ENCODE measurements at places on chromosomes 1 and 21.

- DNase-seq: no peak
Measured at GRCh38 chr1:198848649-198849048, 209.8 kb downstream of the PTPRC start.

- DNase-seq: no peak
Measured at GRCh38 chr1:7450838-7451237, 320.3 kb upstream of the VAMP3 start.

DNA sequence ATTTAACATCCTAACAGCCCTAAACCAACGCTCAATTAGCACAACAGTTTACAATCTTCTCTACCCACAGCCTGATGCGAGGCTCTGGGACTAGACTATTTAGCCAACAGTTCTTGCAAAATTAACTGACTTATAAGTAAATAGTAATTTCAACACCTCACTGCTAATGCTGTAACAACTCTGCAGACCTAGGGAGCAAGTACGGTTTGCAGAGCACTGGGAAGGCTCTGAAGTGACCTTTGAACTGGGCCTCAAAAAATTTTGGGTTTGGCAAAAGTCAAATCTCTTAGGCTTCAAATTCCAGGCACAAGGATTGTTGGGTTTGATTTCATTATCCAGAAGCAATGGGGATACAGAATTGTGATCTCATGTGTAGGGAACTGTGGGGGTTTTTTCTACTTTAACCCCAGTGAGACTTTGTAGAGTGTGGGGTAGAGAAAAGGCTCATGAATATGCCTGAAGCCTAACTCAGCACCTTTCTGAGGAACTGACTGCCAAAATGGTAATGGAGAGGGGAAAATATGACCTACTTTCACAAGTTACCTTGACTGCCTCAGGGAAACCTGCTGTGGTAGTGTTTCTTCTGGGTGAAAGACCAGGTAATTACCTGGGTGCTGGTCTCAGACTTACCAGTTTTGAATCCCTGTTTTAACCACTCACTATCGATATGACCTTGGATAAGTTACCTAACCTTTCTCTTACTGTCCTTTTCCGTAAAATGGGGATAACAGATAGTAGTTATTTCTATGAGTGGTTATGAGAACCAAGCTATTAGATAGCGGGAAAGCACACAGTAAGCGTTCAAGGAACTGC is 889 bp upstream of the TXLNA start:
- no peak for DNase-seq

DNA sequence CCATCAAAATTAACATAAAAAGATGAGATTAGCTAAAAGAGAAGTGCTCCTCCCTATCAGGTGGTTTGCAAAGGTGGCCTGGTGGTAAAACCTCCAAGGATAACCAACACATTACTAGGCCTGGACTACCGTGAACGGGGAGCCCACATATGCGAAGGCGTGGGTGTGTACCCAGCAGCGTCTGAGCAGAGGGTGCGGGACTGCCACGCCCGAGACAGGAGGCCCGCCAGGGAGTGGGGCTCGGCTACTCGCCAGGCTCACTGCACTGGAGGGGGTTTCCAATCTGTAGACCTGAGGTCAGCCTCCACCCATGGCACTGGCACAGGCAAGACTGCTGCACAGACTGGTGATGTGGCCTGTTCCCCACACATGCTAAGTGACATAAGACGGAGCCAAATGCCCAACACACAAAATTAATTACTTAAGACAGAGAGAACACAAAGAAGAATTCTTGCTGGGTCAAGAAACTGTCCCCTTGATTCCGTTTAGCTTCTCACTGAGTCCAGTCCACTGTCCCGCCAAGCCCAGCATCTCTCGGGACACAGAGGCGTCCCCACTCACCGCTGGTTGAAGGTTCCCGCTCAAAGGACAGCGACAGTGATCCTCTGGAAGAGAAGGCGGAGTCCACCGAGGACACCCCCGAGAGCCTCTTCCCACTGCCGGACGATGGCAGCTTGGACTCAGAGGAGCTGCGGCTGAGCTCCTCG is 23.4 kb downstream of the RIPK4 start:
- DNase-seq: no peak

DNA sequence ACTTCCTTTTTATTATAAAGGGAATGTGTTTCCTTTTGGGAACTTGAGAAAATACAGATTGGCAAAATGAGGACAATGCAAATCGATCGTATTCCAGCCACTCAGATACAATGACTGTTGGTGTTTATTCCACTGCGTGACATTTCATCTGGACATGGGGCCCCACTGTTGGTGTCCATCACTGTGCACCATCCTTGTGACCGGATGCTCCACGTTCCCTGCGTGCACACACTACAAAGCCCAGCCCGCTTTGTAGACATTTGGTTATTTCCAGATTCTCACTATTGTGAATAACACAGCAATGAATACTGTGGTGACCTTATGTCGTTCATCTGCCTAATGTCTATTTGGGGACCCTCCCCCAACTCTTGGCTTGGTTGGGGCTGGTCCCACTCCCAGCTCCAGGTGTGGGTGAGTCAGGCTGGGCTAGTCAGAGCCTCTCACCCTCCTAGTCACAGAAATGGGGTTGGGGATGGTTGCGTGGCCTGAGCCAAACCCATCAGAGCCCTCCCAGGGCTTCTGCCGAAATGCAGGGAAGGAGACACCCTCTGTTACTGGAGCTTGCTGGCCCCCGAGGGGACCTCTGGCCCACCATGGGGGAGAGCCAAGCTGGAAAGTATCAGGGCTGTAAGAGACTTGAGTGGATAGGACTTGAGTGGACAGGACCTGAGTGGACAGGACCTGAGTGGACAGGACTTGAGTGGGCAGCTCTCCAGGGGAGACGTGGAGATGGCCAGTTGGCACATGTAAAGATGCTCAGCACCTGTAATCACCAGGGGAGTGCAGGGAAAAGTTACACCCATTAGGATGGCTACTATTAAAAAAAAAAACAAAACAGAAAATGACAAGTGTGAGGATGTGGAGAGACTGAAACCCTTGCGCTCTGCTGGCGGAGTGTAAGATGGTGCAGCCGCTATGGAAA is 57.1 kb upstream of the ADARB1 start:
- no peak for DNase-seq

DNA sequence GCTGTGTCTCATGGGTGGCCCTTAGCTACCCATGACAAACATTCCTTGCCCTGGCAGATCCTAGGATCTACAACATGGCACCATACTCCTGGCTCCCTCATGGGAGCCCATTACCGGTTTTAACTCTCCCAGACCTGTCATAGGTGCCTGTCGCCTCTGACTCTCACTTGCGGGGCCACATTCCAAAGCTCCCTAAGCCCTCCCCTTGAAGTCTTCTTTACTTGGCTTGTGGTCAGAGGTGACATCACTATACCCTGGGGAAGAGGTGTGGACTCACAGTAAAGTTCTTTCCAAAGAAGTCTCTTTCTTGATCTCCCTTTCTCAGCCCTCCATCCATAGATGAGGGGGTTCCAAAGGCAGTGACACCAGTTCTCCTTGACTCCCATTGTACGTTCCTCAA is 5.4 kb upstream of the SLAMF9 start:
- no peak for DNase-seq

GRCh38 chr1:40857737-40858136 is 4.4 kb downstream of the CITED4 start:
- no peak for DNase-seq

- no peak for DNase-seq
Measured at GRCh38 chr1:164926107-164926506, 367.1 kb downstream of the PBX1 start.

GRCh38 chr21:34311561-34312330 is 52.1 kb upstream of the KCNE2 start:
- no peak for DNase-seq

DNA sequence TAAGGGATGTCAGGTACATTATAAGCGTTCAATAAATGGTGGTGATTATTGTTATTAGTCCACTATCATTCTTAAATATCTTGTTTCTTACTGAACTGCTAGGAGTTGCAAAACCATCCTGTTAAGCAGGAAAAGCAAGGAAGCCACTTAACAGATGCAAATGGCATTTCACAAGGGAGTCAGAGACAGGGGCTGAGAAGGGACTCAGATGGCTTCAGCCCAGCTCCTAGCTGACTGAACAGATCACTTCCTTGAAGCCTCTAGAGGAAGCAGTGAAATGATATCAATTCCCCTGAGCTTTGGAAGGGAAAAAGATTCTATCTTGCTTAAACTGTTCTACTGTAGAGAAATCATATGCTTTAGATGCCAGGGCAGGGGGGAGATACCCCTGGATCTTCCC is 151.5 kb downstream of the ST6GALNAC5 start:
- no peak for DNase-seq

GRCh38 chr1:17119773-17120480 is 676 bp upstream of the PADI2 start:
- DNase-seq: no peak

- DNase-seq: no peak
Measured at GRCh38 chr1:192350356-192350755, 33.6 kb downstream of the RGS21 start.

- DNase-seq: no peak
Measured at GRCh38 chr21:38740090-38740489, 65.6 kb upstream of the ETS2 start.

GRCh38 chr1:219294251-219294650 is 120.6 kb downstream of the LYPLAL1 start:
- no peak for DNase-seq

DNA sequence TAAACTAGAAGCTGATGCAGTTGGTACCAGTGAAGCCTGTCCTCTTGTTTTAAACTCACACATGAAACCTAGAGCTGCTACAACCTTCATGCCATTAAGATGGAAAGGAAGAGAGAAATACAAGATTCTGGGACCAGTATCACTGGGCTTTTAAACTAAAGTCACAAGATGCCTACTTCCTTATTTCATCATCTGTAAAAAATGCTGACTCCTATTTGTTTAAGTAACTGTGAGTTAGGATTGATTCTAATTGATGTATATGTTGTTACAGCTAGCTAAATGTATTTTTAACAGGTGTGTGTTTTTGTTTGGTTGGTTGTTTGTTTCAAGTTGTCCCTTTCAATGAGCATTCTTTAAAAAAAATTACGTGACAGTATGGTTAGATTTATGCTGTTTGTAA is 833.3 kb upstream of the PRMT6 start:
- DNase-seq: no peak

- peak; percentile 38 for DNase-seq
Measured at GRCh38 chr21:38241029-38241740, 15.6 kb upstream of the KCNJ15 start.

DNA sequence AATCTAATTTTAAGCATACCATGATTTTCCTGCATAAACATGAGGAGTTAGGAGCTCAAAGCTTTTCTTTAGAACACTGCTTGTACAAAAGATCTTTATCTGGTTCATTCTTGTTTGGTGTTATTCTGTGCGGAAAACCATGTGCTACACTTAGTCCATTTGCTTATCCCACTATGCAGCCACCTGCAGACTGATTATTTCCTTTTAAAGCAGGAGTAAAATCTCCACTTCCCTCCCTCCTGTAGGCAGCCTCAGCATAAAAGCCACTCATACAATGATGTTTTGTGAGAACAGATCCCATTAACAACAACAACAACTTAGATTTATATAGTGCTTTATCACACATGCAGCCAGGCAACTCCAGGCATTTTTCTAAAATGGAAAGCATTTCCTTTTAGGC is 355.3 kb upstream of the NEGR1 start:
- DNase-seq: no peak

GRCh38 chr1:57132993-57133622 is 167.3 kb upstream of the C8B start:
- DNase-seq: no peak

DNA sequence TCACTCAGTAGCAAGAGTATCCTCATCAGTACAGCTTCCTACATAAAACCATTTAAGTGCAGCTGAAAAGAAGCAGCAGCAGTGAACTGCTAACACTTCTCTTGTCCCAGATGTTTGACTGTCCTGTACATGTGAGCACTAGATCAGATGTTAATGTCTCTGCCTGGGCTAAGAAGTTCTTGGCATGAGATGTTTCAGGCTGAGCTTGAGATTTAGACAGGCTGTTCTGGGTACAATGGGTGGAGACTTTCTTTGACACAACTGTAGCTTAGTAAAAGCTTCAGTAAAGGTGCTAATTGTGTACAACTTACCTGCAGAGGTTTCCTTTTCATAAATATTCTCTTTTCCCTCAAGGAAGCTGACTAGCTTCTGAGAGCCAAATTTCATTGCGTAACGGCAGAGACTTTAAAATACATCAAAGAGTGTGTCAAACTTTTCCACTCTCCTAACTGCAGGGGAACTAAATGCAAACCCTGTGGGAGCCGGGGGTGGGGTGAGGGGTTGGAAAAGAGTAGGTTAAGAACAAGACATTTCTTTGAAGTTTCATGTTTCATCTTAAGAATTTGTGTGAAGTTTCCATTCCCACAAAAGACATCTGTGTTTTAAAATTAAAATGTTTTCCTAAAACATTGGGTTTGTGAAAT is 82.1 kb upstream of the CCDC190 start:
- no peak for DNase-seq

DNA sequence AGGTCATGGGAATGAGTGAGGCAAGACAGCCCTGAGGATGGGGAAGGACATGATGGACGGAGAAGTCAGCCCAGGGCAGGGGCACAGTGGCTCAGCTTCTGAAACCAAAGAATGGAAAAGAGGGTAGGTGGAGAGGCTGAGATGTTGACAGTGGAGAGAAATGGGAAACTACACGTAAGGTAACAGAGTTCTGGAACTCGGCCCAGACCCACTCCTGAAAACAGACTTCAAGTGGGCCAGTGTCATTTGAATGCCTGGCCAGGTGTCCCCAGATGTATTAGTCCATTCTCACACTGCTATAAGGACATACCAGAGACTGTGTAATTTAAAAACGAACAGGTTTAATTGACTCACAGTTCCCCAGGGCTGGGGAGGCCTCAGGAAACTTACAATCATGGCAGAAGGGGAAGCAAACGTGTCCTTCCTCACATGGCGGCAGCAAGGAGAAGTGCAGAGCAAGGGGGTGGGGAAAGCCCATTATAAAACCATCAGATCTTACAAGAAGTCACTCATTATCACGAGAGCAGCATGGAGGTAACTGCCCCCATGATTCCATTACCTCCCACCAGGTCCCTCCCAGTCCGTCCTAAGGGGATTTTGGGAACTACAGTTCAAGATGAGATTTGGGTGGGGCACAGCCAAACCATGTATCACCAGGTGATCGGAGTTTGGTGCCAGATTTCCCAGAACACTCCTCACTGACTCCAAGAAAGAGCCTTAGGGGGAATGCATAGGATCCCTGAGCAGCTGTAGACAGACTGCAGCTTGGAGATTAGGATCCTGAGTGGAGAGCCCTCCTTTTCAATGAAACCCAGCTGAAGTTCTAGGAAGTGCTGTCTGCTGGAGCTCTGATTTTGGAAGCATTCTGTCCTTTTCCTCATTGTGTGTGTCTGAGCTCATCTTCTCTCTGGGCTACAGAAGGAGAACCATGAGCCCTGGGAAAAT is 40.3 kb downstream of the FHAD1 start:
- DNase-seq: no peak

DNA sequence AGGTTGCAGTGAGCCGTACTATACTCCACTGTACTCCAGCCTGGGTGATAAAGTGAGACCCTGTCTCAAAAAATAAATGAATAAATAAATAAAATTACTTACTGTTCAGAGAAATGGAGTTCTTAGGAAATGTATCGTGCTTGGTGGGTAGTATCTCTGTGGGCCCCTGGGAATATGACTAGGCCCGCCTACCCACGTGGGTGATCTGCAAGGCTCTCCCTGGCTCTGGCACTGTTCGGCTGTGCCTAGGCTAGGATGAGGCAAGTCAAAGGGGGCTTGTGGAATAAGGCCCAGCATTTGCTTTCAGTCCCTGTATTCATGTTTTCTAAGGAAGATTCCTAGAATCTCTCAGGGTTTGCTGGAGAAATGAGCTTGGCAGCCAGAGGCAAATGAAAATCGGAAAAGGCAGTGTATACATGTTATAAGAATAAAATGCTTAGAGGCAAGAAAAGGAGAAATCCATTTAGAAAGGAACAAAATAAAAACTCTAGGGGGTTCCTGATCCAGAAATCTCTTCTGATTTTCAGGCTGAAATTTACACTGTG is 4.5 kb upstream of the CSRP1 start:
- no peak for DNase-seq

- no peak for DNase-seq
Measured at GRCh38 chr1:237507005-237507404, 383.7 kb downstream of the ZP4 start.
